ENCODE measurements at places on chromosomes 7 and 10. TPM values are rescaled to one million over a fixed set of nuclear protein-coding genes. Genes with fewer than 3 reads are reported as not detected.

The MLLT10 gene
- 56.5 TPM for total RNA-seq

The PHKG1 gene
- 0.99 TPM for total RNA-seq

The SEC61A2 gene
- 12.0 TPM for total RNA-seq

The HHEX gene
- total RNA-seq, result 1.7 TPM

The OLAH gene
- 0.59 TPM for total RNA-seq

The IDI2 gene
- total RNA-seq, result not detected

The FXYD4 gene
- total RNA-seq, result not detected

The MYL7 gene
- total RNA-seq, result not detected

The FGL2 gene
- total RNA-seq, result 0.16 TPM

The ENTPD7 gene
- 21.7 TPM for total RNA-seq

The CEP55 gene
- total RNA-seq, result 9.5 TPM

The RELN gene
- 0.52 TPM for total RNA-seq

The ZNF32 gene
- 48.8 TPM for total RNA-seq

The CALHM3 gene
- total RNA-seq, result not detected

The SFMBT2 gene
- 2.7 TPM for total RNA-seq

The SPDYE2B gene
- not detected for total RNA-seq

The THNSL1 gene
- 4.4 TPM for total RNA-seq

The PILRA gene
- 2.5 TPM for total RNA-seq
